ENCODE measurements at places on chromosomes 7 and 10. TPM values are rescaled to one million over a fixed set of nuclear protein-coding genes. Genes with fewer than 3 reads are reported as not detected.

DNA sequence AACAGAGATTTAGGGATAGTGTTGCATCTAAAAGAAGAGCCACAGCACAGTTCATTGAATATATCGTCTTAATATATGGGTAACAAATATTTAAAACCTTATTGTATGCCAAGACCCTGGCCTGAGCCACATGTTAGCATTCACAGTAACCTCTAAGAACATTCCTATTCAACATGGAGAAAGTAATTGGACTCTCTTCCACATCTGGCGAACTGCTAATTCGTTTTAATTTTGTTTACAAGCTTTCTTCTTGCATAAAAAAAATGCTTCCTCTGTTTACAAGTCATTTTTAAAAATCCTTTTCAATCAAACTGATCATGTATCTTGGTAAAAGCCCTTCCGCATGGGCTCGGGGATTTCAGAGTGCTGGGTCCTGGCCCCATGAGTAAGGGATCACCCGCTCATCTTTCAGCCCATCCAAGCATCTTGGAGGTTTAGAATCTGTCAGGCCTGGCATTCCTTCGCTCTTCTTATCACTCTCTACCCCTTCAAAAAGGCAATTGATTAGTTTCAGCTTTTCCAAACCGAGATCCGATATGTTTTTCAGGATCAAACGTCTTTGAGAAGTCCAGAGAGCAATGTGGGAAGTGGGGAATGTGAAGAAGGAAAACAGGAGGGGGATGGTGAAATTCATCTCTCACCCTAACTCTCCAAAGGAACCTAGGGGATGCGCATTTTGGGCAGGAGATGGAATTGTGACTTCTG, 7.3 kb downstream of the TWIST1 start:
- no peaks in the 10 kb centered on the region for H3K36me3 ChIP-seq
- no peak overlapping the region for H3K27ac ChIP-seq
- H3K4me3 ChIP-seq, result no peak overlapping the region
- DNase-seq, result no peak
- H3K27me3 ChIP-seq, result peaks cover 87% of the 10 kb centered on the region

DNA sequence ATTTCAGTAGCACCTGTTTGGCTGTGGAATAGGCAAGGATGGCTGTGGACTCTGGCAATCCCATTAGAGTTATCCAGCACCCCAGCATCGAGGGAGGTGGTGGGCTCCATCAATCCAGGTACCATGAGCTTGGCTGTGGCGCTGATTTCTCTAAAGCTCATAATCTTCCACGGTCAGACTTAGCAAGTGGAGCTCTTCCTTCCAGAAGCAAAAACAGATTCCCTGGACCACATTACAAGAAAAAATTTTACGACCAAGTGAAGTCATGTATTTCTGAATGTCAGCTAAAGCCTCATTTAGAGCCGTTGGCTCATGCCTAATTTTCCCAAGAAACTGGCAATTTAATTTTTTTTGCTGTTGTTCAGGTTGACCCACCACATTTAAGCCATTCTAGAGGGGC, 135.1 kb downstream of the CELF2 start:
- H3K36me3 ChIP-seq, result no peaks in the 10 kb centered on the region
- H3K27ac ChIP-seq, result no peak overlapping the region
- H3K4me1 ChIP-seq, result peaks cover 74% of the 10 kb centered on the region
- DNase-seq, result no peak
- H3K4me3 ChIP-seq, result no peak overlapping the region

Gene BAIAP2L1
- 2.7 TPM for total RNA-seq

Gene MACC1
- total RNA-seq, result 6.2 TPM

Gene MACROH2A2
- not detected for total RNA-seq

Gene TAS2R5
- 3.6 TPM for total RNA-seq

- no peak overlapping the region for H3K27ac ChIP-seq
- H3K4me1 ChIP-seq, result no peaks in the 10 kb centered on the region
- H3K36me3 ChIP-seq, result no peaks in the 10 kb centered on the region
Observed at GRCh38 chr10:45199205-45199740, 116.1 kb downstream of the OR13A1 start.

DNA sequence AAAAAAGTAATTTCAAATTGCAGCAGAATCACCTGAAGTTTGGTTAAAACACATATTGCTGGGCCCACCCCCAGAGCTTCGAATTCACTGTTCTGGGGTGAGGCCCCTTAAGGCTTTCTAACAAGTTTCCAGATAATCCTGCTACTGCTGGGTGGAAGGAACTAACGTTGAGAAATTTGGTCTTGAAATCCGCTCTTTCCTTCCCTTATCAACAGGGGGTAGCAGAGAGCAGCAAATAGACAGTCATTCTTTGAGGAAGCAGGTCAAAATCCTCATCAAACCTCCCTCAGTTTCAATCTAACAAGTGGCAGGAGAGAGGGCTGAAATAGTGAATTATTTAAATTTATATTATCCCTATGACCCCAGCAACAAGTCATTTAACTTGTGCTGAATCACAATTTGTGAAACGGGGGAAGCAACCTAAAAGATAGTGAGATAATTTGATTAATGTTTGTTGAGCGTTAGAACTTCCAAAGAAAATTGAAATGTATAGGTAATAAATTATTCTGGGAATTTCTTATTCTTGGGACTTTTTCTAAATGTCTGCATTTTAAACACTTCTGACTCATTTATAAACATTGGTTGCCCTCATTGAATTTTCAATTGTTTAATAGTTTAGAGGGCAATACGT, 21.7 kb upstream of the MALSU1 start:
- no peak overlapping the region for H3K27ac ChIP-seq
- H3K4me1 ChIP-seq, result peaks cover 3% of the 10 kb centered on the region
- no peak overlapping the region for H3K4me3 ChIP-seq
- H3K27me3 ChIP-seq, result no peaks in the 10 kb centered on the region

- H3K36me3 ChIP-seq, result no peaks in the 10 kb centered on the region
- H3K4me1 ChIP-seq, result no peaks in the 10 kb centered on the region
- H3K27ac ChIP-seq, result no peak overlapping the region
- H3K27me3 ChIP-seq, result no peaks in the 10 kb centered on the region
Observed at GRCh38 chr7:117247809-117248208, 75.0 kb downstream of the WNT2 start.

GRCh38 chr10:6089334-6090219, 743 bp downstream of the RBM17 start:
- H3K36me3 ChIP-seq, result no peaks in the 10 kb centered on the region
- peak overlapping the region; percentile 73 for H3K4me3 ChIP-seq
- peak; percentile 53 for DNase-seq
- H3K27me3 ChIP-seq, result no peaks in the 10 kb centered on the region

DNA sequence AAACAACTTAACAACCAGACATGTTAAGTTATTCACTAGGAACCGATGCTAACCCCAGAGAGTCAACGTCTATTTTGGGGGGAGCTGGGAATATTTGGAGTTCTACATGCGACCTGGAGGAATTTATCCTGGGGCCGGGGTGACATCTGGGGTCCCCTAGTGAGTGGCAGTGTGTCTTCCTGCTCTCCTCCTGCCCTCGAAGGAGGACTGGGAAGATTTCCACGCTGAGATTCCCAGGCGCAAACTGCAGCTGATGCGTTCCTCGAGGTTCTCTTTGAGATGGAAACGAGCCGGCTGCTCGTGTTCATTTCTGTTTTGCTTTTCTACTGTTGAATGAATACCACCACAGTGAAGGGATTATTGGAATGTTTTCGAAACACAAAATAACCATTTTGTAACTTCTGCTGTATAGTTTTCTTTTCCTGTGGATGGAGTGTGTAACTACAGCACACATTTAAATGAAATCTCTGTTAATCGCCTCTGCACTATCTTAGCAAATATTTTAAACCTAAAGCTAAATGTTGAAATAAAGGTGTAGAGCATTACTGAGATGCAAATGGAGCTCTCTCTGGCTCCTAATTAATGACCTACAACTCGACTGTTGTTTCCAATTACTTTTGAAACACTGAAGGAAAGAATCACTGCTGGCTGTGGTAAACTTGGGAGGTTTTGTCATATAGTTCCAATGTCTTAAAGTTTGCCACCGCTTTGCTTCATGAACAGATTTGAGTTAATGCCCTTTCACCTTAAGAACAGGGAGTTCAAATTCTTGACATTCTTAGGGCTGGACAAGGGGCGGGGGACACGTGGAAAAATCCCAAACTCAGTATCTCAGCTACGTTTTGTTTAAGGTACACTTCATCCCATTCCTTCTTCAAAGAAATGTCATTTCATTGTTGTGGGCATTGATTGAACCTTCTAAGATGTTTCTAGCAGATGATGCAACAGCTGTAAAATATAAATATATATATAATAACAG, 21.1 kb downstream of the GATA3 start:
- no peaks in the 10 kb centered on the region for H3K4me1 ChIP-seq
- H3K27me3 ChIP-seq, result no peaks in the 10 kb centered on the region
- no peak overlapping the region for H3K4me3 ChIP-seq
- H3K36me3 ChIP-seq, result no peaks in the 10 kb centered on the region
- no peak for DNase-seq

DNA sequence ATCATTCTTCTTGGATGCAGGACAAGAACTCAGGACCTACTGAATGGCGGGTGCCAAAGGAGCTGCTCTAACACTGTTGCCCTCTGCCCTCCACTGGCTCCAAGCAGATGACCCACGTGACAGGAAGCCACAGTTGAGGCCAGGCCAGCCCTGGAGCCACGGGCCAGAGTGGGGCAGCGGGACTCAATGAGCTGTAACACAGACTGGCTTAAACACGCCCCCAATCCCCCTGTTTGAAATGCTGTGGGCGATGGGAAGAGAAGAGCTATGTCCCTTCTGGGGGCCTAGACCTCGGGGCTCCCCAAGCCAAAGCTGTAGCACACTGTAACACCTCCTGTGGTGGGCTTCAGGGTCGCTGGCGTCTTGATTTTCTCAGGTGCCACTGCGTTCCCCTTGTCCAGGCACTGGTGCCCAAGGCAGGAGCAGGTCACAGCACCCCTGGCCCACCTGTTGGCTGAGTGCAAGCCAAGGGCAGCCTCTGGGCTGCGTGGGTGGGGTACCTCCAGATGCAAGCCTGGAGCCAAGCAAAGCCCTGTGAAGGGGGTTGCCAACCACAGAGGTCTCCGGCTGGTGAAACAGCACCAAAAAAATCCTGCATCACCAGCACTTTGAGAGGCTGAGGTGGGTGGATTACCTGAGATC, 18.6 kb upstream of the ZMIZ2 start:
- no peaks in the 10 kb centered on the region for H3K27me3 ChIP-seq
- no peaks in the 10 kb centered on the region for H3K36me3 ChIP-seq
- no peaks in the 10 kb centered on the region for H3K4me1 ChIP-seq

DNA sequence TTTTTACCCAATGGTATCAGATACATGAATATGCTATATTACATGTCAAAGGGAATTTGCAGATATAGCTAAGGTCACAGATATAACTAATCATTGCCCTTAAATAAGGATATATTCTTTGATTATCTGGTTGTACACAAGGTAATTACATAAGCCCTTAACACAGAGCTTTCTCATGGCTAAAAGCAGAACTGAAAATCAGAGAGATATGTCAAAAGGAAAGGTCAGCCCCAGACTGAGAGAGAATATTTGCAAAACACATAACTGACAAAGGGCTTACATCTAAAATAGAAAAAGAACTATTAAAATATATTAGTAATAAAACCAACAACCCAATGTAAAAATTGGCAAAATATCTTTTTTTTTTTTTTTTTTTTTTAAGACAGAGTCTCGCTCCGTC, 1029.5 kb upstream of the LRRN3 start:
- DNase-seq, result no peak
- no peak overlapping the region for H3K27ac ChIP-seq
- no peaks in the 10 kb centered on the region for H3K36me3 ChIP-seq

- H3K27ac ChIP-seq, result no peak overlapping the region
- no peaks in the 10 kb centered on the region for H3K27me3 ChIP-seq
- DNase-seq, result no peak
- H3K4me1 ChIP-seq, result no peaks in the 10 kb centered on the region
- H3K36me3 ChIP-seq, result no peaks in the 10 kb centered on the region
Observed at GRCh38 chr10:57605948-57606485, 661.7 kb downstream of the IPMK start.

GRCh38 chr7:36214608-36215456, 61.8 kb downstream of the EEPD1 start:
- H3K27ac ChIP-seq, result no peak overlapping the region
- no peaks in the 10 kb centered on the region for H3K36me3 ChIP-seq
- H3K4me1 ChIP-seq, result no peaks in the 10 kb centered on the region
- no peak for DNase-seq
- H3K4me3 ChIP-seq, result no peak overlapping the region
- H3K27me3 ChIP-seq, result no peaks in the 10 kb centered on the region

DNA sequence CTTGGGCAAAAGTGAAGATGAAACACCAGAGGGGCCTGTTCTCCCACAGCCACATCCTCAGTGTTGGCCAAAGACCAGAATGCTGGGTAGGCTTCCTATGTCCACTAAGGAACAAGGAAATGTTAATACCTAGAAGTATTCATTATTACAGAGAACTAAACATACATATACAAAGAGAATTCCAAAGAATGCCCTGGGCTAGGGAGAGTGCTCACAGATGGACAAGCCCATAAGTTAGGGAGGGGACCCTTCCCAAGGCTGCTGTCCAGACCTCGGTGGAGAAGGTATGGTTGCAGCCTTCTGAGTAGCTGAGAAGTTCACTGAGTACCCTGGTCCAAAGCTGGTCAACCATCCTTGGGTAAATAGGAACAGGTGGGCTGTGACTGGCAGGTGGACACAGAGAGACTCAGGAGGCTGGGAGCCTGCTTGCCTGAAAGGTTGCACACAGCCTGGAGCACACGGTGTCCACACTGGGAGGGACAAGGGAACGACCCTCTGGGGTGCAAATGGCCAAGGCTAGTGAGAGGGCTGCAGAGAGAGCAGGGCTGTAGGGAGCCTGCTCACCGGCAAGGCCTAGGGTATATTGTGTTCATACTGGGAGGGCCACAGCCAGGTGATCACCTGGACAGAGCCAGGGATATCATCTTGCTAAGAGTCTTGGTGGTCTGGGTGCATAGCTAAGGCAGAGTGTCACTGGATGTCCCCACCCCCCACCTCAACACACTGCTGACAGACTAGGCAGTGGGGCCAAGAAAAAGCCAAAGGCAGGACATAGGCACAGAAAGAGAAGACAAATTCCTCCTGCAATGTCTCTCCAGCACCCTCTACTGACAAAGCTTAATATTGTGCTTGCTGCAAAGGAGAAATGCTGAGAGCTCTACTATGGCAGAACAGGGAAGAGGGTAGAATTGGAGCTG, 40.3 kb downstream of the CPVL start:
- H3K27ac ChIP-seq, result no peak overlapping the region
- H3K36me3 ChIP-seq, result no peaks in the 10 kb centered on the region
- H3K27me3 ChIP-seq, result no peaks in the 10 kb centered on the region
- peaks cover 4% of the 10 kb centered on the region for H3K4me1 ChIP-seq
- DNase-seq, result peak; percentile 36

- H3K36me3 ChIP-seq, result no peaks in the 10 kb centered on the region
- no peaks in the 10 kb centered on the region for H3K4me1 ChIP-seq
- no peak overlapping the region for H3K27ac ChIP-seq
- no peak overlapping the region for H3K4me3 ChIP-seq
- DNase-seq, result no peak
- no peaks in the 10 kb centered on the region for H3K27me3 ChIP-seq
Observed at GRCh38 chr10:122656741-122657140, 42.9 kb downstream of the C10orf120 start.

- no peaks in the 10 kb centered on the region for H3K36me3 ChIP-seq
- no peak for DNase-seq
- no peaks in the 10 kb centered on the region for H3K27me3 ChIP-seq
- peaks cover 9% of the 10 kb centered on the region for H3K4me1 ChIP-seq
- no peak overlapping the region for H3K27ac ChIP-seq
Observed at GRCh38 chr7:7562736-7563135, 3.9 kb upstream of the MIOS start.
